ENCODE measurements at places on chromosomes 4 and X.

GRCh38 chr4:103089481-103089880, 10.2 kb downstream of the BDH2 start:
- no peak for DNase-seq

DNA sequence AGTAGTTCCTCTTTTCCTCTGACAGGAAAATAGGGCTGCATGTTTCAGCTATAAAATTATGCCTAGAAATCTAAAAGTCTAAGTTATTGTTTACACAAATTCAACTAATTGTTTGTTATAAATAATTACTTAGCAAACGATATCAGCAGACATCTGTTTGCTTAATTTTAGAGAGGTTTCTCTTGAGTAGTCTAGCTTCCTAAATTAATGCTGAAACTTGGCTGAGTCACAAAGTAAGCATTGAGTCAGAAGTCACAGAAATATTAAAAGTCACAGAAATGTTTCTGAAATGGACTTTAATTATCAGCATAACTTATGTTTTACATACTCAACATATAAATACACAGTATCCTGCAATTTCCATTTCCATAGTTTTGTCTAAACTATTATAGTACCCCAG, 1044.0 kb downstream of the CCSER1 start:
- peak; percentile 23 for DNase-seq

GRCh38 chrX:136146614-136147314, 569 bp upstream of the FHL1 start:
- DNase-seq, result peak; percentile 3

DNA sequence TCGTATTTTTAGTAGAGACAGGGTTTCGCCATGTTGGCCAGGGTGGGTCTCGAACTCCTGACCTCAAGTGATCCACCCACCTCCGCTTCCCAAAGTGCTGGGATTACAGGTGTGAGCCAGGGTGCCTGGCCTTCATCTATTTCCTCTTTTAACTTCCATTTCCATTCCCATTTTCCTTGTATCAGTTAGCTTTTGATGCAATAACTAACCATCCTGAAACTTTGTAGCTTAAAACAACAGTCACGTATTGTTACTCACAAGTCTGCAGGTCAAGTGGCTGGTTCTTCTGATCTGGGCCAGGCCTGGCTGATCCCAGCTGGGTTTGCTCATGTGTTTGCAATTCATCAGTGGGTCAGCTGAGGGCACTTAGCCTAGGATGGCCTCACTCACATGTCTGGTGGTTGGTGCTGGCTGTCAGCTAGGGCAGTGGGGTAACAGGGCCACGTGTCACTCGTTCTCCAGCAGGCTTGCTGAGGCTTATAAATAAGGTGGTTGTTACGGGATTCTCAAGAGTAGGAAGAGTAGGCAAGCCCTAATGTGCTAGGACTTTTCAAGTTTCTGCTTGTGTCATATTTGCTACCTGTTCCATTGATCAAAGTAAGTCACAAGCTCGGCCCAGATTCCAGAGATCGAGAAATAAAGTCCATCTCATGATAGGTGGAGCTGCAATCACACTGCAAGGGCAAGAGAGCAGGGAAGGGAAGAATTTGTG, 88.2 kb downstream of the SOWAHB start:
- DNase-seq, result no peak

DNA sequence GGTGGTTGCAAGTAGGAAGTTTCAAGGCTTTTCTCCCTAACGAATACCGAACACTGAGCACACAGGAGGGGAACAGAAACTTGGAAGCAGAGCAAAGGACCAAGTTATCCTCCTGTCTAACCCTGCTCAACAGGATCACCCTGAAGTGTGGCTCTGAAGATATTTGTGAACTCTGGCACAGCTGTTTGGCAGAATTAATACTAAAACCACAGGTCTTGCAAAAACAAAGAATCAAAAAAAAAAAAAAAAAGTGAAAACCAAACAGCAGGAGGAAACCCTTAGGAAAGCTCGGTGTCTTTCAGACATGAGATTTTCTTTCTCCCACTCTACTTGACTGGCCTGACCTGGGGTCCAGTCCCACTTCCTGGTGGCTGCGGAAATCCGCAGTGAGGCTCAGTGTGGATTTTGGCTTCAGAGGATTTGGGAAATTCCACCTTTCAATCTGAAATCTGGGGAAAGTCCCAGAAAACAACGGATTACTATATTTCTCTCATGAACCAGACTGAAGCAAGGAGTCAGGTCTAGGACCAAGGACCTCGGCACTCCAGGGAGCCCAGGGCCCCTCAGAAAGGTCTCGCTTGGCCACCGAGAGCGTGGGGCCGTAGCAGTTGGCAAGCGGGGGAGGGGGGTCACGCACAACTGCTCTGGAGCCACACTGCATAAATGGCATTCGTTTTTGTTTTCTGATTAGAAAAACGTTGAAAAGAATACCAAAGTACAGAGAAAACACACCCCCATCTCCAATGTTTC, 867 bp downstream of the TIFA start:
- DNase-seq, result peak; percentile 42

- peak; percentile 65 for DNase-seq
These were observed 16.4 kb downstream of the PLP1 start for GRCh38 chrX:103792916-103793544.

DNA sequence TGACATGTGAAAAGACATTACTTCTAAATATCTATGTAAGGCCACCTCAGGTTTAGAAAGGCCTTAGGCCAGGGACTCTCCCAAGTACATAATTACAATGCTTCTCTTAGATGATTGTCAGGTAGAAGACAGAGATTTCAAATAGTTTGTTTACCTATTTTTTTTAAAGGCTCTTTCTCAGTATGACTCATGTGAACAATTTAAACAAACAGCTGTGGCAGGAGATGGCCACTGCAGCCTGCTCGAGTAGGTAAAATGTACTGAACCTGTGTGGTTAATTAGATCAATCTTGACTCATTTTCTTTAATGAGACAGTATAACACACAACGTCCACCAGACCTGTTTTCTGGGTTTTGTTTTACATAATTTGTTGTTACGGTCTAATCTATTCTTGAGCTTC, 50.2 kb downstream of the LEF1 start:
- peak; percentile 56 for DNase-seq

- no peak for DNase-seq
These were observed 214.0 kb downstream of the FBXW7 start for GRCh38 chr4:152321923-152322322.

DNA sequence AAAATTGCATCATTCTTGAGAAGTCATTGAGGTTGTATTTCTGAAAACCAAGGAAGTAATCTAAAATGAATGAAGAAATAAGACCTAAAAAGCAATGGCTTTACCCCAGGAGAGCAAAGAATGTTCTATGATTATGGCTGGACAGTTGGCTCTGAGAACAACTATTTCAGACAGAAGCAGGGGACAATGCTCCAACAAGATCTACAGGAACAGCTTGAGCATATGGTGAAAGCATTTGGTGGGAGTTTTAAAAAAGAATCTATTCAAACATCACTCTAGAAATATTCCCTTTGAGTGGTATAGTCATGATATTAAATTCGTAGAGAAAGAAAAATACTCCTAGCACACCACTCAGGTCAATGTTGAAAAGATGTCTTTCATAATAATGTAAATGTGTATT, 26.7 kb downstream of the DYNLT3 start:
- DNase-seq, result no peak

GRCh38 chrX:55663584-55663983, 40.4 kb downstream of the FOXR2 start:
- no peak for DNase-seq

- DNase-seq, result no peak
These were observed 10.8 kb downstream of the DHX15 start for GRCh38 chr4:24573582-24573981.

DNA sequence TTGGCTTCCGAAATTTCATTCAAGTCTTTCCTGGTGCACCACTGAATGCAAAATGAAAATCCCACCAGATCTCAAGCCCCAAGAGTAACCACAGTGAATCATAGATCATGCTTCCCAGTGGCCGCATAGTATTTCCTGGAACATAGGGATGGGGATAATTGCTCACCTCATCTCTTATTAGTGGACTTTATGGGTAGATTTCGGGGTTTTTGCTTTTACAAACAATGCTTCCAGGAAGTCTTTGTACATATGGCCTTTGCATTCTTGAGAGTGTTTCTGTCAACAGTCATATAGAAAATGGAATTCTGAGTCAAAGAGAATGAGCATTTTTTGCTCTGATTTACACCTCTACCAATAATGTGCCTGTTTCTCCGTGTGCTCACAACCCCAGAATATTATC, 53.4 kb downstream of the PPEF2 start:
- no peak for DNase-seq

- no peak for DNase-seq
These were observed 39.7 kb downstream of the RASGEF1B start for GRCh38 chr4:81431971-81432370.

DNA sequence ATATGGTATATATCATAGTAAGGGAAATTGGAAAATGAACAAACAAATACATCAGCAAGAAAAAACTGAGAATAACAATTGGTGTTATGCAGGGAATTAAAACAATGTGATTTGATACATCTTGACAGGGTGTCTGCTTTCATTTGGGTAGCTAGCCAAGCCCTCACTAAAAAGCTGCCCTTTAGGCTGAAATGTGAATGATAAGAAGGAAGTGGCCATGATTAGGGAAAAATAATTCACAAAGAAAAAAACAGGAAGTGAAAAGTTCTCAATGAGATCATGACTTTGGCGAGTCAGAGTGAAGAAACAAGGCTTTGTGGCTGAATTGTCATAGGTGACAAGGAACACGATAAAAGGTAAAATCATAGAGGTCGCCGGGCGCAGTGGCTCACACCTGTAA, 675.8 kb upstream of the SLIT2 start:
- DNase-seq, result no peak

DNA sequence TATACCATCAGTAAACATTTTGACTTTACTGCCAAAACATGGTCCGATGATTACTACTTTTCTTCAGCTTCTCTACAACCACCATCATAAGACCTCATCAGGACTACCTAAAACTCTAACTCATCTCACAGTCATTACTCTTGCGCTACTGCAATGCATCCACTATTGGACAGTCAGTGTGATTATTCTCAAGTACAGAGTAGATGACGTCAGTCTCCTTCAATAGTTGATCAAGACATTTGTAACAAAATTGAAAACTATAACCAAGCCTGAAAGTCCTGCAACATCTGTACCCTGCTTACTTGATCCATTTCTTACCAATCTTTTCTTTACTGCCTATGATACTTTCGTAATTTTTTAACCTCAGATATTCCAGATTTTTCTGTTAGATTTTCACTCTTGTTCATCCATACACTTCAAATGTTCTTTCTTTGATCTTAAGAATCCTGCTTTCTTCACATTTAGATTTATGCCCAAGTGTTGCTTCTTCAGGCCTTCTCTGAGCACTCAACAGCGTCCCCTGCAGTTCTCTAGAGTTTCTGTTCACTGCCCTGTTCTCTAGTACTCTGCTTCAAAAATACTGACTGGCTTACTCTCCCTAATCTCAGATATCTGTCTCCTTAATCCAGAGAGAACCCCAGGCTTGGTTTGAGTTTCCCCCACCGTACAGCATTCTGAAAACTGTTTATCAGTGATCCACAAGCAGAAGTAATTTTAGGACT, 1517.6 kb downstream of the STIM2 start:
- no peak for DNase-seq

DNA sequence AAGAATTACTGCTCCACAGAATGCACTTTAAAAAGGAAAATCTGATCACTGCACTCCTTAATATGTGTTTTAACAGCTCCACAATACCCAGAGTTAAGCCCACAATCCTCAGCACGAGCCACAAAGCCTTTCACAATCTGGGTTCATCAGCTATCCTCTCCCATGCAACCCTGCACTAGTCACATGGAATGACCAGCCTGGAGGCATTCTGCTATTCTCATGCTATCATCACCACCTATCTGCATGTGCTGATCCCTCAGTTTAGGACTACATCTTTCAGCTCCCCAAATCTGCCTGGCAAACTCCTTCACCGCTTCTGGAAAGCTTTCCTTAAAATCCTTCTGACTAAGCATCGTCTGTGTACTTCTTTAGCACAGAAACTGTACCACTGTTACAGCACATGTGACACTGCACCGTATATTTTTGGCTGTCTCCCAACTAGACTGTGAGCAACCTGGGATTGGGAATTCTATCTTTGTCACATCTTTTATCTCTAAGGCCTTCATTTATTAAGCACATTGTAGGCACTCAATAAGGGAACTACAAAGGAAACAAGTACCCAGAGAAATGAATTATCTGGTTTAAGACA, 18.3 kb upstream of the EIF1AX start:
- DNase-seq, result peak; percentile 4

Measured in MCF 10A (cell line).